ENCODE measurements at places on chromosomes 1 and 21.

DNA sequence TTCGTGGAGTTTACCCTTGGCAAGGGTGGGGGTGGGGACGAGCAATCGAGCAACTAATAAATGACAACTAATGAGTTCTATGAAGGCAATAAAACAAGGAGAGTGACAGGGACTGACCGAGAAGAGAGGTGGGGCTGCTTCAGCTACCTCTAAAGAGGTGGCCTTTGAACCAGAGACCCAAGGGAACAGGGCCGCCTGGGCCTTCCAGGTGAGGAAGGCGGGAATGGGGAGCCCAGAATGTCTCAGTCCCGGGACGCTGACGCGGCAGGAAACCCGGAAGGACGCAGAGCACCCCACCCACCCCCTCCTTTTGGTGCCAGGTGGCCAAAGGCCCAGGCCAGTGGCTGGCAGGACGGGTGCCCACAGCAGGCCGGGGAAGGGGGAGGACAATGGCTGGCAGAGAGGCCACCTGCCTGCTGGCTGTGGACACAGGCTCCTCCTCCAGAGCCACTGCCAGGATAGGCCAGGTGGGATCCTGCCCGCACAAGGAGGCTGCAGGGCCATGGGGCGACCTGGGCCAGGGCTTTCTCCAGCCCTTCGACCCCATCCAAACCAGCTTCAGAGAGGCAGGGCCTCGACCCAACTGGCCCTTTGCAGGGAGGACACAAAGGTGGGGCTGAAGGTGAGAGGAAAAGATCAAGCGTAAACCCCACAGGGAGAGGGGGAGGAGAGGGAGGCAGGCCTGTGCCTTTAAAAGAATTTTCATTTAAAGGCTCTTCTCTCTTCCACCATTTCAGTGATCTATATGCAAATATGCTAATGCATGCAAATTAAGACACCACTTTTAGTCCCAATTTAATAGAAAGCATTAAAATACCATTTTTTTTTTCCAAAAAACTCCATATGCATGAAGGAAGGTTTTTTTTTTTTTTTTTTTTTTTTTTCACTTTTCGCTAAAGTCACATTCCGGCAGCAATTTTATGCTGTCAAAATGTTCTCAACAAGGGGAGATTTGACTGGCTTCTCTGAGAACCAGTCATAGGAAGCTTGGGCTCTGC is 58.1 kb downstream of the CASZ1 start:
- no peak for ATAC-seq

DNA sequence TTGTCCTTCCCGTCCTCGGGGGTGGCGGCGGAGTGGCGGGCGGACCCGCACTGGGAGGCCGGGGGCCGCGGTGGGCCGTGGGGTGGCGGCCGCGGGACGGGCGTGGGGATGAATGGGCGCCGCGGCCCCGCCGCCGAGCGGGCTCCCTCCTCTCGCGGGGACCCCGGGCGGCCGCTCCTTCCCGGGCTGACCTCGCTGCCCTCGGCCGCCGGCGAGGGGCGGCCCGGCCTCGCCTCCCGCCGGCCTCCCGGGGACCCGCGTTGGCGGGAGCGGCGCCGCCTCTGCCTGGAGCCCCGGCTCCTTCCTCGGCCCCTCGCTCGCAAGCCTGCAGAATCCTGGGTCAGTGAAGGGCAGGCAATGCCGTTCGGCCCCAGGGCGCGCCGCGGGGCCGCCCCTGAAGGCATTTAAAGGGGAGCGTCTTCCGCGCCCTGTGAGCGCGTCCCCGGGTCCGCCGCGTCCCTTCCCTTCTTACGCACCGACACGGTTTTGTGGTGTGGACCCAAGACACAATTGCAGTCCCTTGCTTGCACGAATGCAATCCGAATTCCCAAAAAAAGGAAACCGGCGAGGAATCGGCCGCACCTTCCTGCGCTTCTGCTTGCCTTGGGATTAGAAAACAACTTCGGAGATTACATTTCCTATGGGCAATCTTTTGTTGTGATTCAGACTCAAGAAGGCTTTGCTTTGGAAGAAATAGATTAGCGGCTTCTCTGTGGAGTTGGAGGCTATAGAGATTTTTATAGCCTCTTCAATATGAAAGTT is 776 bp downstream of the ITSN1 start:
- no peak for ATAC-seq

DNA sequence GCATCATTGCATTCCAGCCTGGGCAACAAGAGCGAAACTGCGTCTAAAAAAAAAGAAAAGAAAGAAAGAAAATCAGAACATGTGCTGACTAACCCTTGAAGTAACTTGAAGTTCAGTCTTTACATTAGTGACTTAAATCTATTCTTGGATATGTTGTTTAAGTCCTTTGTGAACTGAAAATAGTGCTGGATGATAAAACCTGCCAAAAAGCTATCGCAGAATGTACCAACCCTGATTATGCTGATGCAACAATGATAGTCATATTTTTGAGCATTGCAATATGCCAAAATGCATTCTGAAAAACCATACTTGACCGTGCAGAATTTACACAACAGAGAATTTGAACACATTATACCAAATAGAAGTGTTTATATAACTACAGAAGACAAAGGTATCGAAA is 30.7 kb downstream of the SHISAL2A start:
- ATAC-seq: no peak

DNA sequence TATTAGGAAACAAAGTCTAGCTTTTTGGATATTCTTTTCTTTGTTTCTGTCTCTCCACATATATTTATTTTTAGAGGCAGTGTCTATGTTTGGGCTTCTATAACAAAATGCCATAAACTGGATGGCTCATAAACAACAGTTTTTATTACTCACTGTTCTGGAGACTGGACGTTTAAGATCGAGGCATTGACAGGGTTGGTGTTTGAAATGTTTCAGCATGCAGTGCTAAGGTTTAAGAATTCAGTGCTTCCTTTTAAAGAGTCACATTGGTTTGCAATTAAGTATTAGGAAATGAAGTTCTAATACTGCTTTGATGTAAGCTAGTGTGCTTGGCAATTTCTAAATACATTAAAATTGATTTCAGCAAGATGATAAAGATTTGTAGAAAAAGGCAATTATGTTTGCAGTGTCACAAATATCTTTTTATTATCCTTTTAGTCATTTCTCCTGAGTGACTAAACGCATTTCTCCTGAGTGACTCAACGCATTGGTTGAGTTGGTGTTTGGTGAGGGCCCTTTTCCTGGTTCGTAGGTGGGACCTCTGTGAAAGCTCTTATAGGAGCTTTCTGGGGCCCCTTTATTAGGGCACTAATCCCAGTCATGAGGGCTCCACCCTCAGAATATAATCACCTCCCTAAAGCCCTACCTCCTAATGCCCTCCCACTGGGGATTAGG is 317.0 kb downstream of the USP25 start:
- no peak for ATAC-seq

GRCh38 chr1:156705918-156706656 is 704 bp upstream of the CRABP2 start:
- ATAC-seq: peak; percentile 78

Data from activated T-helper 17 cell treated with anti-CD3 and anti-CD28 coated beads, Interleukin-2, amount 50 U/mL, for 72 hours (primary cell).